ENCODE measurements at places on chromosomes 5 and 9.
A peak's percentile ranks its signal among the peaks of the same experiment; 100 is the strongest.

DNA sequence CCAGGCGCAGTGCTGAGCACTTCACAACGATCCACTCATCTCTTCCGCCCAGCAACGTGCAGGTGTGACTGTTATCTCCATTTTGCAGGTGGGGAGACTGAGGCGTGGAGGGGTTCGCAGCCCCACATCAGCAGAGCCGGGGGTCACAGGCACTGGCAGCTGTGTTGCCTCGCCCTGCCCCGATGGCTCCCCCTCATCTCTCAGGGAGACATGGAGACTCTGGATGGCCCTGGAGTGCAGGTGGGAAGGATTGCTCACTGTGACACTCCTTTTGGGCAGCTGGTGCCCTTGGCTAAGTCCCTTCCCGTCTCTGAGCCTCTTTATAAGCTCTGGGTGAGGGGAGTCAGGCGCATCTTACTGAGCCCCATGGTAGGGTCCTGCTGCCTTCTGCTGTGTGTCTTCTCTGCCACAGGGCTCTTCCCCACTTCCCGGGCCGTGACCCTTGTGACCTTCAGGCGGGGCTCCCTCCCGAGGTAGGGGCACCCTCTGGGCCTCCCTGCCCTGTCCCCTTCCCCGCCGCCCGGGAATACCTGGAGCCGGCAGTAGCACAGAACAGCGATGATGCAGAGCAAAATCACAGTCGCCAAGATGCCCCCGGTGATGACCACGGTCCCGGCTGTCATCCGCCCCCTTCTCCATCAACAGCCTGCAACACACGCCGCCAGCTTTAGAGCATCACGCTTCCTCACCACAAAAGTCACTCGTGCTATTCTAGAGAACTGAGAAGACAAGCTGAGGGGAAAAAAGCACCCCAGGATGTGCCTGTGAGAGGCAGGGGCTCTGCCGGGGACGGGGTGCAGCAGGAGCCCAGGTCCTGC lies 29.4 kb downstream of the FAM163B start:
- no peak for ATAC-seq

GRCh38 chr5:15521381-15522186 lies 21.6 kb downstream of the FBXL7 start:
- peak; percentile 63 for ATAC-seq

DNA sequence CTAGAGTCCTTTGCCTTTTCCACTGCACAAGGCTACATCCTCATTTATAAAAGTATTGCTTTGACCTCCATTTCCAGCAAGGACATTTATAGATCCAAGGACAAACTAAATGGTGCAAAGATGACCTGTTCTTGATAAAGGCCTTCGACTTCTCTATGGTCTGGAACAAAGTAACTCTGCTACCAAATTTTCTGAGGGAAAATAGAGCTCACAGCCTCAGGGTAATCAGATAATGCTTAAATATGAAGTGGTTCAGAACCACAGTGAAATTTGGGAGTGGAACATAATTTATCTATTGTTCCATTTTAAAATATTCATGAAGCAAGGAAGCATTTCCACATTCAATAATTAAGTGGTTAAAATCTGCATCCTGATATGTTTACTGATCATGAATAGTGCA lies 137.5 kb downstream of the TTLL11 start:
- no peak for ATAC-seq

DNA sequence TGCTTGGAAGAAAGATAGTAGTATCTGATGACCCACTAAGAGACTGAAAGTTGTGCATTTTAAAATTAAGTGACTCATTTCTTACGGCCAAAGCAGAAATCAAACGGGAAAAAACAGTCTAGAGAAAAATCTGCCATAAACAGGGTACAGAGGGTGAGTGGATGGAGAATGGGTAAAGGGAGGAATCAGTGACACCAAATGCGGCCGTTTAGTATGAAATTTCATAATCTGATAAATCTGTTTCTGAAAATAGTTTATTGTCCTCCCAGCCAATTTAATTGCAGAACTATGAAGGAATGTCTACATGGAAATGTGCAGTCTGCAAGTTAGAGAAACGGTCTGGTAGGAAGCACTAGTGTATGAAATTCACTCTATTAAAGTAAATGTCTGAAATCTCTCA lies 39.5 kb downstream of the ADAMTS12 start:
- ATAC-seq = peak; percentile 53

DNA sequence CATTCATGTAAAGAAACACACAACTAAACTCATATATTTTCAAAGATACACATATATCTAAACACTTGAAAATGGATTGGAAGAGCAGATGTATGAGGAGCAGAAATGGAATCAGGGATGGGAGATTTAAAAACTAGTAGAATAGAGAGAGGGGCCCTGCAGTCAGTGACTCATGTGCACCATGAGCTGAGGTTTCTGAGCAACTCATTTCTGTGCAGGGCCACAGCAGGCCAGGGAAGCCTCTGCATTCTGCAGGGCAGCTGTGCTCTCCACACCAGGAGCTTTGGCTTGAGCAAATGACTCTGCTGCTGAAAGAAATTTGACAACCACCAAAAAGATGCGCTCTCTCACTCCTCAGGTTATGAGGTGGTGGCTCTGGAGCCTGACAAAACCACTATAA lies 27.1 kb downstream of the LHX6 start:
- peak; percentile 56 for ATAC-seq

- peak; percentile 76 for ATAC-seq
Measured at GRCh38 chr5:1568201-1568979, 44.6 kb upstream of the LPCAT1 start.

- no peak for ATAC-seq
Measured at GRCh38 chr9:85443190-85443598, 298.6 kb downstream of the AGTPBP1 start.

DNA sequence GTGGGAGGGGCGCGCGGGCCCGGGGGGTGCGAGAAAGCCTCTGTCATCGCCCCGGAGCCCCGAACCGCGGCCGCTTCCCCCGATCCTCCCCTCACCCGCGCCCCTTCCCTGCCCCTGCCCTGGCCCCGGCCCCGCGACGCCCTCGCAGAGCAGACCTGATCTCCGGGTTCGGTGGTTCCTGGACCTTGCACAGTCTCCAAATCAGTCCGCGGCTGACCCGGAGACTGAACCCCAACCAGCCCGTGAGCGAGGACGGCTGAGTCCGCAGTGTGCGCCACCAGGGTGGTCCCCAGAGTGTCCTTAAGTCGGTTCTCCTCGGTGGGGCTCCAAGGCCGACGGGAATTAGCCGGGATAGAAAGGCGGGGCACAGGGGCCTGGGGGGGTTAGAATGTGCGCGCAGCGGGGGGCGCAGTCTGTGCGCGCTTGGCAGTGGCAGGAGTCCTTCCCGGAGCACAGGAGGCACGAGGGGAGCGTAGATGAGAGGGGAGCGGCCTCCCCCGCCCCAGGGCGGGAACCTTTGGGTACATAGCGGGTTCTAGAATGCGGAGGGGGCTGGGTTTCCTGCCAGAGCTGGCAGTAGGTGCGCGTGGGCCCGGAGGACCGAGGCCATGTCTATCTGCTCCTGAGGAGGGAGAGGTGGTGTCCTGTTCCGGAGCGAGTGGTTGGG lies 779 bp downstream of the PKN3 start:
- peak; percentile 40 for ATAC-seq

- ATAC-seq = peak; percentile 75
Measured at GRCh38 chr5:169862391-169862811, 117.9 kb downstream of the INSYN2B start.

DNA sequence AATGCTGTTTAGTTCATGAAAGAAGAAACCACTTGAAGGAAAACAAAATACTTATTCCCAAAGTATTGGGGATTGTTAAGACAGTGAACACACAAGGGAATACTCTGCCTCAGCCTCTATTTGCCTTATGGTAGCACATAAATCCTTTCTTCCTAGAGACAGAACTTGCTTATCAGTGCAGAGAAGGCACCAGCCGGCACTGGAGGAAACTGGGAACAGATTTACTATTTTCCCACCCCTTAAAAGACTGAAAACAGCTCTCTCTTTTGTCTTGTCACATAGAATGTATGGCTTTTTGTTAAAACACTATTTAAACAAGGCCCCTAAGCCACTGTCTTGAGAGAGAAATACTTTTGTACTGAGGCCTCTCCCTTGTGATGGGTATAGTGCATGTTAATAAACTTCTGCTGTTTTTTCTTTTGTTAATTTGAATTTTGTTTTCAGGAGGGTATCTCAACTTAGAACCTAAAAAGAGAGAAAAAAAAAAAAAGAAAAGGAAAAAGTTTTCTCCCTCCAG lies 40.7 kb upstream of the EDIL3 start:
- ATAC-seq = no peak

DNA sequence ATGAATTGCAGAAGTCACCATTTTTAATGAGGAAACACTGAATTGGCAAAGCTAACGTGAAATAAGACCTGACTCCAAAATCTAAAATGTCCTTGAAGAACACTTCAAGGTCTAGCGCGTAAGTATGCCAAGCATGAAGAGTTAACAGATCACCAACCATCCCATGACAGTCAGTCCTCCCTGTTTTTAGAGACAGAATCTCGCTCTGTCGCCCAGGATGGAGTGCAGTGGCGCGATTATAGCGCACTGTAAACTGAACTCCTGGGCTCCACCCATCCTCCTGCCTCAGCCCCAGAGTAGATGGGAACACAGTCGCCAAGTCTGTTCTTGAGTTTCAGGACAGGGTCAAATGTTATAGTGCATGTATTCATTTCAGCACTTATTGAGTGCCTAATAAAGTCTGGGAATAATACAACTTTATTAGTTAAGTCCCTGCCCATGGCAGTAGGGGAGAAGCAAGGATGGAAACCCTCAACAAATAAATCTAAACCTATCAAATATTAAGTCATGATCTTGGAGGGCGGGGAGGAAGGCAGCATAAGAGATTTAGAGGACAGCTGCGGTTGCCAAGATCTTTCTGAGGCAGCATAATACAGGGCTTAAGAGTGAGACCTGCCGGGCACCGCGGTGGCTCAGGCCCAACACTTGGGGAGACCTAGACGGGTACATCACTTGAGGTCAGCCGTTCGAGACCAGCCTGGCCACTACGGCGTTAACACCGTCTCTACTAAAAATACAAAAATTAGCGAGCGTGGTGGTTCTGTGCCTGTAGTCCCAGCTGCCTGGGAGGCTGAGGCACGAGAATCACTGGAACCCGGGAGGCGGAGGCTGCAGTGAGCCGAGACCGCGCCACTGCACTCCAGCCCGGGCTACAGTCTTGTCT lies 1.1 kb downstream of the ATPSCKMT start:
- ATAC-seq = no peak

DNA sequence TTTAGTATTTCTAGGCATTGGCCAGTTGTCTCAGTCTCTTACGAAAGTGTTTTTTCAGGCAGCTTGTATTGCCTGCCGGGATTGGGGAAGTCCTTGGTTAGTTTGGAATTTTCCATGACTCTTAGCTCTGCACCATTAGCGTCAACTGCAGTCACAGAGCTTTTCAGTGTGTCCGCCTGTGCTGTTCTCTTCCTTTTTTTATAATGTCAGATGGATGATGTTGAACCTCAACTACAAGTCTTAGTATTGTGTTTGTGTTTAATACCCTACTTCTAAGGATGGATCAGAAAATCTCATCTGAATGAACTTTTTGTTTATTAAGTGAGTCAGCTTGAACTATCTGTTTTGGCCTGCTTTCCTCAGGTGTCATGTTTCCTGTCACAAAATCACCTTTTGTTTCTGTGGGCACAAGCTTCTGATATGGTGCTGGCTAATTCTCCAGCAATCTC lies 33.1 kb downstream of the ATP6V0E1 start:
- ATAC-seq = peak; percentile 63

DNA sequence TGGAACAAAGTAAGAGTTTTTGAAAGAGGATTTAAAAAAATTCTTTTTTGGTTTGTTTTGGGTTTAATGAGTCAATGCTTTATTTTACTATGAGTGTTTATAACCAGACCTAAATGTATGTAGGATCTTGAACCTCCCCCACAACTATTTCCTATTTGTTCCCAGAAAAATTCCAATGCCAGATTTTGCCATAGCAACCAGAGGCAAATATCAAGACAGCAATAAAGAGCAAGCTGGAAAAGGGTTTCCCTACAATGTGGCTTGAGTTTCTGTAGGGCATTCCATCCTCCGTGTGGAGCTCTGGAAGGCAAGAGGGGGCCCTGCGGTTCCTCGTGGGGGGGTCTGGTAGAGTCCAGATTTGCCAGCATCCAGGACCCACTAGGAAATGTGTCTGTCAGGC lies 27.8 kb upstream of the GDNF start:
- no peak for ATAC-seq

GRCh38 chr5:167790045-167790444 lies 501.4 kb upstream of the WWC1 start:
- ATAC-seq = no peak

All from SK-N-SH treated with all-trans-retinoic acid at 6 μM for 48 hours (cell line).